ENCODE measurements at places on chromosomes 3 and 15. TPM values are rescaled to one million over a fixed set of nuclear protein-coding genes. Genes with fewer than 3 reads are reported as not detected.

Gene CTXND1
- 11.0 TPM for polyA plus RNA-seq

Gene IQCF5
- polyA plus RNA-seq, result not detected

Gene ELP6
- polyA plus RNA-seq, result 47.8 TPM

Gene FAM162A
- 62.2 TPM for polyA plus RNA-seq

Data from left kidney (tissue), 8 donors.